Stimulated activated CD4-positive, alpha-beta T cell treated with anti-CD3 and anti-CD28 coated beads, Interleukin-15, amount 100 ng/mL, for 1 hour (primary cell): ENCODE measurements at places on chromosomes 6 and 20.

GRCh38 chr20:45098103-45098773 lies 2.7 kb downstream of the KCNS1 start:
- no peak for DNase-seq

GRCh38 chr6:111377558-111378120 lies 105.4 kb downstream of the REV3L start:
- no peak for DNase-seq

DNA sequence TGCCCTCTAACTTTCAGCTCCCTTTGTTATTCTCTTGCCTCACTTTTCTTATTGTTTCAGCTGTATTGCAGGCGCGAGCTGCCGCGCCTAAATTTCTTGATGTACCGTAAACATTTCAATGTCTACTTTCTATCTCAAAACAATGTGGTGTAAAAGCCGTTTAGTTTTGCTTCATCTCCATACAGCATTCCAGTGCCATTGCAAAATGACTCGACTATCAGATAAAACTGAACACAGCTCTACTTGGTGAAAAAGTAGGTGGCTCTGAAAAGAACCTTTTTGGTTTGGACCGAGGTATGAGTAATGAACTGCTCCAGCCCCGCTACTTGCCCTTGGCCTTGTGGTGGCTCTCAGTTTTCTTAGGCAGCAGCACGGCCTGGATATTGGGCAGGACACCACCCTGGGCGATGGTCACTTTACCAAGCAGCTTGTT lies 74.6 kb downstream of the OR2B2 start:
- no peak for DNase-seq

- no peak for DNase-seq
Measured at GRCh38 chr6:70298068-70298467, 4.8 kb downstream of the COL9A1 start.

- no peak for DNase-seq
Measured at GRCh38 chr20:33826270-33826897, 15.2 kb downstream of the CHMP4B start.
